ENCODE measurements at places on chromosomes 5 and 9.

- no peak for DNase-seq
These were observed 4.8 kb downstream of the C5orf22 start for GRCh38 chr5:31536873-31537272.

- peak; percentile 23 for DNase-seq
These were observed 12.5 kb upstream of the CHD1 start for GRCh38 chr5:98941131-98941883.

DNA sequence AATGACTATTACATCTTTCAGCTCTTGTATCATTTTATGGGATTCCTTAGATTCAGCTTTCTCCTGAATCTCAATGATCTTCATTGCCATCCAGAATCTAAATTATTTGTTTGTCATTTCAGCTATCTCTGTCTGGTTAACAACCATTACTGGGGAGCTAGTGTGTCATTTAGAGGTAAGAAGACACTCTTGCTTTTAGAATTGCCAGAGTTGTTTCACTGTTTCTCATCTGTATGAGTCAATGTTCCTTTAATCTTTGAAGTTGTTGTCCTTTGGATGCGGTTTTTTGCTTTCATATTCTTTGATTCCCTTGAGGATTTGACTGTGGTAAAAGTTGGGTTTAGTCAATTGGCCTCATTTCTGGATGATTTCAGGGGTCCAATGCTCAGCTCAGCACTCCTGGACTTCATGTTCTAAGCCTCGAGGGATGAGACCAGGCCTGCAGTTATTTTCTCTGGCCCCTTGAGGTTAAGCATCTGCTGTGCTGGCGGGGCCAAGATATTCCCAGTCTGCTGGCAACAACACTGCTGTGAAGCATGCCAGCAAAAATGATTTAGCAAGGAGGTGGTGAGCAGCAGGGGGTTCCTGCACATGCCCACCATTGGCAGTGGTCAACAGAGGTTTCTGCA lies 102.4 kb upstream of the PCSK5 start:
- no peak for DNase-seq

- no peak for DNase-seq
These were observed 35.4 kb upstream of the GDNF start for GRCh38 chr5:37875051-37875787.

DNA sequence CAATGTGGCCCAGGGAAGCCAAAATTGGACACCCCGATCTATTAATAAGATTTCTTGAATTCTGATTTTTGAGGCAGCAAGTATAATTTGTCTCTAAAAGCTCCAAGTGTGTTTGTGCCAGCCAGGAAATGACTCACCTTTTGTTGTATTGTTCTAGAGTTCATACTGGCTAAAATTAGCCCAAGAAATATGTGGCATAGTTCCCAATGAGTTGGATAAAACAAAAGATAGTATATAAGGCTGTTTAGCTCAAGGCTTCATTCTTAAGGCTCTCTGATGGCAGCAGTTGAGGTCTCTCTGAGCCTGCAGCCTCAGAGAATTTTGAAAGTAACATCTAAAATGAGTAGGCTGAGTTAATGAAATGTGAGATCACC lies 21.6 kb downstream of the HMGXB3 start:
- no peak for DNase-seq
